ENCODE measurements at places on chromosomes 1 and 21. TPM values are rescaled to one million over a fixed set of nuclear protein-coding genes. Genes with fewer than 3 reads are reported as not detected.

DNA sequence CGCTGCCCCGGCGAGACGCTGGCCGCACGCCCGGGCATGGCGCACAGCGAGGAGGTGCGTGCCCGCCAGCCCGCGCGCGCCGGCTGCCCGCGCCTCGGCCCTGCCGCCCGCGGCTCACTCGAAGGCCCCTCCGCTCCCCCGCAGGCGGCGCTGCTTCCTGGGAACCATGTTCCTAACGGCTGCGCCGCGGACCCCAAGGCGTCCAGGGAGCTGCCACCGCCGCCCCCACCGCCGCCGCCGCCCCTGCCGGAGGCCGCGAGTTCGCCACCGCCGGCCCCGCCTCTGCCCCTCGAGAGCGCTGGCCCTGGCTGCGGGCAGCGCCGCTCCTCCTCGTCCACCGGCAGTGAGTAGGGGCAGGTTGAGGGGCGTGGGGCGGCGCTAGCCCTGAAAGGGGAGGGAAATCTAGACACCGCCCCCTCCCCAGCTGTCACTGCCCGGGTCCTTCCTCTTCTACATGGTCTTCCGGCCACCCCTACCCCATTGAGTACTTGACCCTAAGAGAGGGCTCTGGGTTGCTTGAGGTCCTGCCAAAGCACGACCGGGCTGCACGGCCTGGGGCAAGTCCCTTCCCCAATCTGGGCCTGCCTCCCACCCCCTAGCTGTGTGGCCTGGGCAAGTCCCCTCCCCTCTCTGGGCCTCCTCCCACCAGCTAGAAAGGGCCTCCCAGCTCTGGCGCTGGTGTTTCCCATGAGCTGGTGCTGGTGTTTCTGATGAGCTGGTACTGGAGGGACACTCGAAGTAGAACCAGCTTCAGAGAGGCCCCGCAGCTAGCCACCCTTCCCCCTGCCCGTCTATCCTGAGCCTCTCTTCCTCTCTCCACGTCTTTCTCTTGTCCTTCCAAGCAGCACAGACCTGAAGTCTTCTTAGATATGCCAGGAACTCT, 17.0 kb downstream of the TNFRSF25 start:
- no peak for DNase-seq

DNA sequence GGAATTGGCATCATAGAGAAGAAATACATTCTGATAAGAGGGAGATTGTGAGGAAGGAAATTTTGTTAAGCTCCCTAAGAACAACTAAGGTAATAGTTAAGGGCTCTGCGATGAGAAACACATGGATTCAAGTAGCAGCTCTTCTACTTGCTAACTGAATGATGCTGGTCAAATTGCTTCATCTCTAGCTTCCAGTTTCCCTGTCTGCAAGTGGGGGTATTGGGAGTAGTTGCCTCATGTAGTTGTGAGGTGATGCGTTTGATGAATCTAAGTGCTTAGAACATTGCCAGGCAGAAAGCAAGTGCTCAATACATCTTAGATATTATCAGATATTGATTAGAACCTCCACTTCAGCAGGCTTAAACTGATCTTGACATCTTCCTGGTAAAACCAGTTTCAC, 84.8 kb downstream of the CD58 start:
- no peak for DNase-seq

HFM1 gene
- not detected for total RNA-seq

CD5L gene
- not detected for total RNA-seq

DNA sequence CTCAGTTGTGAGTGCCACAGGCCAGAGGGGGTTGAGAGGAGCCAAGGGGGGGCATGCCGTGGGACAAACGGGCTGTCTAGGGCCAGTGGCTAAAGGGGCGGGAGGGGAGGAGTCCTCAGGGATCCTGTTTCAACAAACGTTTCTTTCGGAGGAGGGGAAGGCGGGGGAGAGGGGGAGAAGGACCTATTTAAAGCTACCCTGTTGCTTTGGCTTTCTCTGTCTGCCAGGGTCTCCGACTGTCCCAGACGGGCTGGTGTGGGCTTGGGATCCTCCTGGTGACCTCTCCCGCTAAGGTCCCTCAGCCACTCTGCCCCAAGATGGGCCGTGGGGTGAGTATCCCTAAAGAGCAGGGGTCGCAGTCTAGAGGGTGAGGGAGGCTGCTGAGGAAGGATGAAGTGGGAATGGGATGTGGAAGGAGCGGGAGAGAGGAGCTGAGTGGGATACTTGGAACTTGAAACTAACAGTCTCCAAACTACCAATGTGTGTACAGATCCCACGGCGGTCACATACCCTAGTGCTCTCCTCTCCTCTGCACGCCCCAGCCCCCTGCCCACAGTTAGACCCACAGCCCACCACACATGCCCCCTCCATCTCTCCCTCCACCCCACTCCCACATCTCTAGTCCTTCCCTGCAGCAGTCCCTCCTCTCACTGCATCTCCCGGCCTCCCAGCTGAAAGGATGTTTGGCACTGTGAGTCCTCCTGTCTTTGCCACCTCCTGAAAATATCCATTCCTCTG, at the start of gene ATP1A2:
Gene ATP1A2 (plus strand): TSS at position 215 of the 738 bp plus-strand sequence. CDS start 103 bp downstream, at position 318.
- no peak for DNase-seq

NBPF10 gene
- total RNA-seq = 0.85 TPM

- DNase-seq = no peak
Measured at GRCh38 chr1:107220036-107220435, 79.2 kb downstream of the NTNG1 start.

HMCN1 gene
- total RNA-seq = 0.04 TPM

- no peak for DNase-seq
Measured at GRCh38 chr21:31367801-31368200, 23.7 kb upstream of the TIAM1 start.

DNA sequence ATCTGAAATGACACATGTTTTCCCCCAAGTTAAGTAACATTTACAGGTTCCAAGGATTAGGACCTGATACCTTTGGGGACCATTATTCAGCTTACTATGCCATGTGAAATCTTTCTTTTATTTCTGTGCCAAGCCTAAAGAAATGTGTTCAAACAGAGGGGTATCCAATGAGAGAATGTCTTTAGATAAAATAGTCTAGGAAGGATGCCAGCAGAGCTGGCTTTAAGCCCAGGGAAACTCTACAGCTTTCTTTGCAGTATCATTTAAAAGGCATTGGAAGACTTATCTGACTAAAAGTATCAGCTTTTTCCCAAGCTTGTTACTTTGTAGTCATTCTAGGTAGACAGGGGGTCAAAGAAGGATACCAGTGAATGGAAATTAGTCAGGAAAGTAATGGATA, 860.4 kb downstream of the PLA2G4A start:
- no peak for DNase-seq

DNA sequence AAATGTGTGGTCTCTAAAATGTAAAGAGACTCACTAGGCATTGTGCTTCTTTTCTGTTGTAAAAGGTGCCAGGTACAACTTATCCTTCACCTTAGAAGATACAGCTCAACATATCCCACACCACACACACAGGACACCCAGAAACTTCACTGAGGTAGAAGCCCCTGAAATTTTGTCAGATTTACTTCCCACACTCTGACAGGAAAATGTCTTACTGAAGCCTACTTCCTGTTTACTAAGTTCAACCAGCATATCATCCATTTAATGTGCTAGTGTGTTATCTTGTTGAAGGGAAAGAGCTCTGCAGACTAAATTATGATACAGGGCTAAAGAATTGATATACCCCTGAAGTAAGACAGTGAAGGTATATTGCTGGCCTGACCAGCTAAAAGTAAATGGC, 39.9 kb upstream of the INSL5 start:
- DNase-seq = peak; percentile 4

- no peak for DNase-seq
Measured at GRCh38 chr1:30586671-30587070, 136.7 kb downstream of the MATN1 start.

GRCh38 chr1:186498695-186499389, 37.9 kb upstream of the PDC start:
- no peak for DNase-seq

- no peak for DNase-seq
Measured at GRCh38 chr1:240351690-240352089, 260.0 kb downstream of the FMN2 start.

TDRD5 gene
- total RNA-seq = not detected

GRCh38 chr1:160367934-160368923, 1.4 kb downstream of the NHLH1 start:
- DNase-seq = no peak

GRCh38 chr1:178689769-178690168, 35.3 kb upstream of the RALGPS2 start:
- DNase-seq = no peak

SIM2 gene
- total RNA-seq = not detected

DNA sequence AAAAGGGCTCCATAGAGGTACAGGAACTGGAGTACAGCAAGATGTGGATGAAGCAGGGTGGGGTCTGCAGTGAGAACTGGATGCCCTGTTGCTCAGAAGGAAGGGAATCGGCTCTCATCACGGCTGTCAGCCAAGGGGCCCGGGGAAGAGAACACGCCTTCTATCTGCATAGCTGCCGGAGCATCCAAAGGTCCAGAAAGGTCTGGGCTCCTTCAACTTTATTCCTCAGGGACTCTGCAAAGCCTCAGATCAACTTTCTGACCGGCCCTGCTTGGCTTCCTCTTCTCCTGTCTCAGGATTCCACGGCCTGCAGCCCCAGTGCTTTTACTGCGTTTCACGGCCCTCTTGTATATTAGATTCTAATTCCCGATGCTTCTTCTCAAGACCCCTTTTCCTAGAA, 34.8 kb downstream of the KRTAP19-8 start:
- no peak for DNase-seq

DNA sequence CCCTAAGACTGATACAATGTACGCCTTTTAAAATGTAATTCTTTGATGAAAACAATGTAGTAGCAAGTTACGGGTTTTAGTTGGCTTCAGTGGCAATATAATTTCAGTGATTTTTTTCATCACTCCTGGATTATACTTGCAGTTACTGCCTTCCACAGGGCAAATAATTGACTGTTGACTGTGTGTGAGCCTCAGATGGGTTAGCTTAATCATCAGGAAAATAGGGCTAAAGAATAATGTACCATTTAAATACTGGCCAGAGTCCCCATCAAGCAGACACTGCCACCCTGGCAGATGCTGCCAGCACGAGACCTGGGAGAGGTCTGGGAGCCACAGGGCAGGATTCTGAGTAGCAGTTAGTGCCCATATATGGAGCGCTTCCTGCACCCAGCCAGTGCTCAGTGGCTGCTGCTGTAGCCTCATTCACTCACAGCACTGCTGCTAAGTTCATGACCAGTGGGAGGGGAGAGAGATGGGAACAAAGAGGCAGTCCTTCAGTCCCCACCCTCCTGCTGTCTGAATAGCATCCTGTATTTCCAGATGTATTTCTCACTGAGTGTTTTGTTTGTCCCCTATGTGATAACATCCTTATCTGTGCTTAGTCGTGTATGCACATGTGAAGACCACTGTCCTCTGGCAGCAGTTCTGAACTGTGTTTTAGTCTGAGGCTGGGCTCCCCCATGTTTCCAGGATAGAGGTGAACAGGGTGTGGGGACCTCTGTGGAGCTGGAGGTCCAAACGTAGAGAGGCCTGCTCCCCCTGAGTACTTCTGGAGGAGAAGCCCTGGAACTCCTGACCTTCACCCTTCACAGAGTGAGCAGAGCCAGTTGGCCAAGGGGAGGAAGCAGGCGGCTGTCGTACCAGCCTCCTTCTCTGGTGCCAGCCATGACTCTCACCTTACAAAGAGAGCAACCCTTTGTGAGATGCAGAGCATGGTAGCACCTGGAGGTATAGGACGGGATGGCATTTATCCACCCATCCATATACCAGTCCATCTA, 80.4 kb downstream of the ADARB1 start:
- DNase-seq = peak; percentile 19

B4GALT2 gene
- 41.7 TPM for total RNA-seq

GRCh38 chr21:45136927-45137611, 62.7 kb downstream of the ADARB1 start:
- peak; percentile 68 for DNase-seq

GRCh38 chr1:114979278-114979891, 50.2 kb upstream of the TSHB start:
- peak; percentile 59 for DNase-seq

- DNase-seq = no peak
Measured at GRCh38 chr1:200629876-200630514, 9.4 kb upstream of the KIF14 start.

GRCh38 chr1:17207046-17207445, 2.1 kb downstream of the PADI1 start:
- peak; percentile 31 for DNase-seq

GPR157 gene
- total RNA-seq = 3.1 TPM

- DNase-seq = no peak
Measured at GRCh38 chr1:6779089-6779805, 6.0 kb upstream of the CAMTA1 start.

GRCh38 chr1:17161926-17162800, 42.8 kb upstream of the PADI1 start:
- DNase-seq = no peak

GRCh38 chr1:110612060-110612745, 6.0 kb upstream of the KCNA2 start:
- DNase-seq = no peak

GRCh38 chr1:230463326-230463725, 37.2 kb upstream of the PGBD5 start:
- no peak for DNase-seq

CORT gene
- not detected for total RNA-seq

DNA sequence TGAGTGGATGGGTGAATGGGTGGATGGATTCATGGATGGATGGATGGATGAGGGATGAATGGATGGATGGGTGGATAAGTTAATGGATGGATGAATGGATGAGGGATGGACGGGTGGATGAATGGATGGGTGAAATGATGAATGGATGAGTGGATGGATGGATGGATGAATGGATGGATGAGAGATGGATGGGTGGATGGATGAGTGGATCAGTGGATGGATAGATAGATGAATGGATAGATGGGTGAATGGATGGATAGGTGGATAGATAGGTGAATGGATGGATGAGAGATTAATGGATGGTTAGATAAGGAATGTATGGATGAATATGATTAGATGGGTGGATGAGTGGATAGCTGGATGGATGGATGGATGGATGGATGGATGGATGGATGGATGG, 313.5 kb downstream of the NPHP4 start:
- DNase-seq = no peak

GRCh38 chr21:26506956-26507355, 66.1 kb downstream of the CYYR1 start:
- DNase-seq = no peak

DNA sequence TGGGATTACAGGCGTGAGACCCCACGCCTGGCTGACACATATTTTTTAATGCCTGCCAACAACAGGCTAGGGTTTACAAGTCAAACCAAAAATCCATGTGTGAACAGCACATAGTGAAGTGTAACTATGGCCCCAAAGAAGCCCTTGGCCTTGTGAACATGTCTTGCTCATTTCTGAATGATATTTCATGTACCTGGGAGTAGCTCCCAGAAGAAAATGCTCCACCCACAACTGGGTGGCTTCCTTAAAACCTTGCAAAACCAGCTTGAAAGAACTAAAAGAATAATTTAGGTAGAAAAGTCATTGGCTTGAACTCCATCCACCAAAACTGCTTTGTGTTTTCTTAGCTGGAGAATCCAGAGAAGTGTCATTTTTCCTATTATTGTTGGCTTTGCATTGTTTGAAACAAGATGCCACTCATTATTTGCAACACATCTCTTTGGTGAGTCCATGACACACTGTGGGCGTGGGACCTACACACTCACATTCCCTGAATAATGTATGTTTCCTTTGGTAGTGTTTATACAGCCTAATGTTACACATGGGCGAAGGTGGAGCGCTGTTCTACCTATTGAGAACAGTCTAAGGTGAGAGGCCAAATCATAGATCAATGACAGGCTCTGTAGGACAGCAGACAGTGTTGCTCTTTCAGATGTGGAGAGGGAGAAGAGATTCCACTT, 28.5 kb upstream of the SDE2 start:
- no peak for DNase-seq
